ENCODE measurements at places on chromosomes 5 and 9.

- DNase-seq = no peak
Observed at GRCh38 chr9:19239955-19240354, 9.5 kb downstream of the DENND4C start.

DNA sequence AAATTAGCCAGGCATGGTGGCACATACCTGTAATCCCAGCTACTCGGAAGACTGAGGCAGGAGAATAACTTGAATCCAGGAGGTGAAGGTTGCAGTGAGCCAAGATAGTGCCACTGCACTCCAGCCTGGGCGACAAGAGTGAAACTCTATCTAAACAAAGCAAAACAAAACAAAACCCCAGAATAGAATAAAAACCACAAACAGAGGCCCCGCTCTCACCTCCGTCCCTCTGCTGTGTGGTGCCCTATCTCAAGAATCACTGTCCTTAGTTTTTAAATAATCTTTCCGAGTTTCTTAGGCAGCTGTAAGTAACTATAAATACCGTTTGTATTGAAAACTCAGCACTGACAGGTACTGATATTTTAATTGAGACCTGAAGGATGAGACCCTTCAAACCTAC is 42.7 kb upstream of the IER5L start:
- DNase-seq = no peak

GRCh38 chr5:43073597-43074546 is 33.8 kb upstream of the ANXA2R start:
- DNase-seq = peak; percentile 58

DNA sequence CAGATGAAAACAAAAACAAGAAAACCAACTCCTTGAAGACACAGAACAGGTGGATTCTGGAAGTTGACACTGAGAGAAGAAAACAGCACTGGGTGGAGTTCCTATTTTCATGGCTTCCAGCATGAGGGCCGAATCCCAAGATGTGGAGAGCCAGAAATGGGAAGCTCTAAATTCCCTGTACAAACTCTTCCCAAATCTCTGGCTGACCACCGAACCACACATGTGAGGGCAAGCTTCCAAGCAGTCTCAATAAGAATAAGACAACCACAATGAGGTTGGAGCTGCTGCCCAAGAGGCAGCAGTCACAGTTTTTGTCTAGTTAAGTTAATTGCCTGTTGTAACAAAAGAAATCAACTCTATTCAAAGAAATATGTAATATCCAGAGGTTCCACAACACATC is 339.3 kb upstream of the SLC30A5 start:
- no peak for DNase-seq

DNA sequence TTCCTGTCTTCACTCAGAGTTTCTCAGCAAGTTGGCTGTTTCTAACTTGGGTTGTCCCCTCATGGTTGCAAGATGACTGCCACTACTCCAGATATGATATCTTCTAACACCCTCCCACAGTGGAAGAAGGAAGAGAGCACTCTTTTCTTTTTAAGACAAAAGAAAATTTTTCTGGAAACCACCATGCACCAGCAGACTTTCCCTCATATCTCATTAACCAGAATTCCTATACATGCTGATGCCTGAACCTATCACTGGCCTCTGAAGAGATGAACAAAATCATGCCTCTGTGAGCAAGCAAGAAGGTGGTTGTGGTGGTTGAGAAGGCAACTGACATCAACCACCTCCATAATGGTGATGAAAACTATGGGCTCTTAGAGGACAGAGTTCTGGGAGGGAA is 56.8 kb downstream of the FEM1C start:
- DNase-seq = no peak

GRCh38 chr9:114011313-114011712 is 66.8 kb downstream of the AMBP start:
- no peak for DNase-seq

- DNase-seq = no peak
Observed at GRCh38 chr9:21681641-21682040, 120.8 kb upstream of the MTAP start.

GRCh38 chr5:62326302-62326701 is 20.3 kb downstream of the KIF2A start:
- no peak for DNase-seq

- no peak for DNase-seq
Observed at GRCh38 chr5:74556631-74557595, 83.6 kb downstream of the ENC1 start.

- DNase-seq = no peak
Observed at GRCh38 chr9:37943345-37944265, 39.7 kb upstream of the SLC25A51 start.

Data from effector memory CD8-positive, alpha-beta T cell (primary cell).